ENCODE measurements at places on chromosomes 7 and 10. TPM values are rescaled to one million over a fixed set of nuclear protein-coding genes. Genes with fewer than 3 reads are reported as not detected.

DNA sequence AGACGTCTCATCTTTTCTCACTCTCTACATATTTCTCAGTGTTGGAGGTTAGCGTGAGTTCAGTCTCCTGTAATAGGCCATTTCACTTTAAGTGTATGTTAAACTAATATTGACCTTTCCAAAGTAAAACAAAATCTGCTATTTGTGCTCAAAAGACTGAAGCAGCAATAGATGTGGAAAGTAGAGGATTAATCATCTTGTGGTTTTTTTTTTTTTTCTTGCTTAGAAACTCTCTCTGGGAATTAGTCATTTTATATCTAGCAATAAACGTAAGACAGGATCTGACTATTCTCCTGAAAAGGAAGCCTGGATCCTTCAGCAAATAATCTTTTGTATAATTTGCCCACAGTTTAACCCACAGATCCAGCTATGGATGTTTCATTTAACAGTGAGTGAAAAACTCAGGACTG lies 81.7 kb downstream of the NRP1 start:
- DNase-seq = peak; percentile 88

The SKIDA1 gene
- 0.63 TPM for total RNA-seq

- no peak for DNase-seq
These were observed 57.3 kb downstream of the REEP3 start for GRCh38 chr10:63578501-63578900.

GRCh38 chr7:37848297-37848696 lies at the start of gene NME8:
TSS of gene NME8 (plus strand) at chr7:37848597. CDS start at chr7:37850267, 1,670 bp downstream.
- DNase-seq = no peak

GRCh38 chr10:129909531-129910256 lies 54.4 kb downstream of the EBF3 start:
- no peak for DNase-seq

DNA sequence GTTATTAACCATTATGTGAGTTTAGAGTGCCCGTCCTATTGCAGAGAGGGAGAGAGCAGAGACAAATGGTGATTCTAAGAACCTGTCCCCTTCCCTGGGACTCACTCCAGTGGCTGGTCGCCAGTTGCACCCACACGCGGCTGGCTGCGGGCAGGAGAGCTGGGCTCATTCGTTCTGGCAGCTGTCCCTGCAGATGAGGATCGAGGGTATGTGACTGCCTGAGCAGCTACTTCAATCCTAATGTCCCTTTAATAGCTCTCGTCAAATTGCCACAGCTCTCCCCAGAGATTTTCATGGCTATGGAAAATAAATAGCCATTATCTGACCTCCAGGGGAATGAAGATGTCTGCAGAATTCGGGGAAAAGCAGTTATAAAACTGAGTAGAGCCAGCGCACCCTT lies 41.6 kb downstream of the RBM28 start:
- no peak for DNase-seq

GRCh38 chr7:2009541-2010001 lies 223.2 kb downstream of the MAD1L1 start:
- no peak for DNase-seq

The CALHM3 gene
- total RNA-seq = not detected

GRCh38 chr10:12941966-12942365 lies 59.5 kb downstream of the CCDC3 start:
- no peak for DNase-seq

- DNase-seq = no peak
These were observed 46.2 kb downstream of the MINDY4 start for GRCh38 chr7:30817371-30817767.

DNA sequence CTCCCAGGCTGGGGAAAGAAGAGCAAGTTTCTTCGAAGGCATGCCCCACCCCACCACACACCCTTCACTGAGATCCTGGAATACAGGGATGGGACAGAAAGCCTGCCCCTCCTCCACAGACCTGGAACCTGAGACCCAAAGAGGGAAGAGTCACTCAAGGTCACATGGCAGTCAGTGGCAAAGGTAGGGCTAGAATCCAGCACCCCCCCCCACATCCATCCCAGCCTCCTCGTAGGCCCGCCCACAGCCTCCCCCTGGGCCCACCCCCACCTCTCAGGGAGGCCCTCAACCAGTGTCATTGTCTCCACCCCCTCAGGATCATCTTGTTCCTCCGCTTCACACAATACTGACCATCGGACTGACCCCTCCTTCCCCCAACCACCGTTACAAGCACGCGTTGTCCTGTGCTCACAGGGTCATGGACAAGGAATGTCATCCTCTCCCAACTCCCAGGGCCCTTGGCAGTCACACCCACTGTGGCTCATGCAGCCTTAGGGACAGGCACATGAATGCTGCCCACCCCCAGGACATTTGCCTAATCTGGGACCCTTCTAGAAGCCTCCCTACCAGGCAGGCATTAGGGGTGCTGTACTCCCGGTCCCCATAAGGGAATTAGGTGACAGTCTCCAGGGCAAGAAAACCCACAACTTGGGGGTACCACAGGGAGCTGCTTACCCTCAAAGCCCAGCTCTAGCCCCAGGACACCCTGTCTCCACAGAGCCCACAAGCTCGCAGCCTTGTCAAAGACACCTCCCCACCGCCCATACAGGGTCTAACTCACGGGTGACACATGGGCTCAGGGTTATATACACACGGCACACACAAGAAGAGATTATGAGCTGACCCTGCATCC lies 1.4 kb downstream of the KCNH2 start:
- no peak for DNase-seq

- peak; percentile 99 for DNase-seq
These were observed 3.6 kb downstream of the ZSCAN21 start for GRCh38 chr7:100053215-100053614.

DNA sequence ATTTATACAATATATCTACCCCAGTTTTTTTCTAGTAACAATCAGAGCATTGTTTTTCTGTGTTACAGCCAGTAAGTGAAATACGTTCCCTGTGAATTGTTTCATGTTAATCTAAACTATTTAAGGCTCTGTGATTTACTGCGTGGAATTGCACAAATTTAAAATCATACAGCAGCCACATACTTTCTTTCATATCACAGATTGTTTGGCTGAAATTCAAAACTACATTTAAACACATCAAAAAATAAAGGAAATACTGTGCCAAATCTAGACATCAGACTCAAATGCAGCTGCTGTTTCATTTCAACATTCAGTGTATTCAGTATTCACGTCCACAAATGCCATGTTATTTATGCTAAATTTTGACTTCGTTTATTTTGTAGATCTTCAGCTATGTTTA lies 242.6 kb upstream of the HGF start:
- peak; percentile 65 for DNase-seq

DNA sequence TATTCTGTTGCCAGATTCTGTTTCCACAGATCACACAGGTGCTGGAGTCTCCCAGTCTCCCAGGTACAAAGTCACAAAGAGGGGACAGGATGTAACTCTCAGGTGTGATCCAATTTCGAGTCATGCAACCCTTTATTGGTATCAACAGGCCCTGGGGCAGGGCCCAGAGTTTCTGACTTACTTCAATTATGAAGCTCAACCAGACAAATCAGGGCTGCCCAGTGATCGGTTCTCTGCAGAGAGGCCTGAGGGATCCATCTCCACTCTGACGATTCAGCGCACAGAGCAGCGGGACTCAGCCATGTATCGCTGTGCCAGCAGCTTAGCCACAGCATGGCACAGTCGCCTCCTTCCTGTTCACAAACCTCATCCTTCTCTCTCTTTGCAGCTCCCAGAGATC lies 237.5 kb upstream of the PRSS1 start:
- no peak for DNase-seq

GRCh38 chr7:105015390-105015965 lies 1.5 kb downstream of the KMT2E start:
- peak; percentile 56 for DNase-seq

- DNase-seq = no peak
These were observed 31.5 kb upstream of the OR9A4 start for GRCh38 chr7:141884539-141885225.

The GRM3 gene
- total RNA-seq = not detected

DNA sequence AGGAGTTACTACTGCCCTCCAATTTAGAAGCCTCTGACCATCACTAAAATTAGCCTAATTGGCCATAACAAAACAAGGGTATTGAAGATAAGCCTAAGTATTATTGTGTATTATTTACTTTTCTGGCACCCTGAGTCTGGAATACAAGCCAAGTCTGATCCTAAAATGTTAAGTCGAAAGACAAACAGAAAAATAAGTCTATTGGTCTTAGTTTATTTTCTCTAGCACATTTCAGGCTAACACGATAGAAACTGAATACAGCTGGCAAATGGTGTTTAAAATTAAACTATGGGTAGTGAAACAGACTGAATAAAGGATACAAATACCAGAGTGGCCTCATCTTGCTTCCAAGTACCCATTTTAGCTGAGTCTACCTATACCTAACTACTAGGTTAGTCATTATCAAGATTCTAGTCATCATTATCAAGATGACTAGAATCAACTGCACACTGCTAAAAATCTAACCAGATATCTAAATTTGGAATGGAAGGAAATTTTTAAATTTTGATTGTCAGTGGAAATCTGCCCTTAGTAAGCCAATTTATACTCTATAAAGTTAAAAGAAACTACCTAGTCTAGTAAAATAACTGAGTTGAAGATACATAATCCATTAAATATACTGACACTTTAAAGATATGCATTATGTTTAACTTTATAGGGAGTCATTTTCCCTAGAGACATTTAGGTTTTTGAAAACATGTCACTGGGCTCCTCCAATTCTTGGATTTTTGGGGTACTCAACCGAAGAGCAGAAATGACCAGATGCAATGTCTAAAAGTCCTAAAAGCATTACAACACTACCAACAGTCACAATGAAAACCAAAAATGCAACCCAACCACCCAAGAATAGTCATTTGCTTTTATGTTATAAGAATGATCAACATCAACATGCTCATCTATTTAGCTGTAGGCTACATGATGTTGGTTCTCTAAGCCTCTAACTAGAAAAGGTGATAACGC lies 80.9 kb downstream of the NT5C2 start:
- DNase-seq = no peak

The ASB10 gene
- not detected for total RNA-seq

All from LHCN-M2 (cell line).